ENCODE measurements at places on chromosomes 5 and 9.
A peak's percentile ranks its signal among the peaks of the same experiment; 100 is the strongest.

DNA sequence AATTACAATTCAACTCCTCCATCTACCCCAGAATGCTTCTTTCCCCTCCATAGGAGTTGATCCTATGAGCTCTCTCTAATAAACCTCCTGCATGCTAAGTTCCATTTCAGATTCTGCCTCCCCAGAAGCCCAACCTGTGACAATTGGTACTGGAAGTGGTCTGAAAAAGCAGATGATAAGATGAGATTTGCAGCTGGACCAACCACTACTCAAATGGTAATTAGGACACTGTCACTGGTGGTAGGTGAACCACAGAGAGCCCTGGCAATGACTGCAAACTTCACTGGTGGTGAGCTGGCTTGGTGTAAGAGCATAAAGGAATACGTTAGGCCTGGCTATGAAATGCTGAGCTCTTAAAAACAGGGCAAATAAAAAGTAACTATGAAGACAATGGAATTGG is 112.6 kb downstream of the ESM1 start:
- DNase-seq: no peak

DNA sequence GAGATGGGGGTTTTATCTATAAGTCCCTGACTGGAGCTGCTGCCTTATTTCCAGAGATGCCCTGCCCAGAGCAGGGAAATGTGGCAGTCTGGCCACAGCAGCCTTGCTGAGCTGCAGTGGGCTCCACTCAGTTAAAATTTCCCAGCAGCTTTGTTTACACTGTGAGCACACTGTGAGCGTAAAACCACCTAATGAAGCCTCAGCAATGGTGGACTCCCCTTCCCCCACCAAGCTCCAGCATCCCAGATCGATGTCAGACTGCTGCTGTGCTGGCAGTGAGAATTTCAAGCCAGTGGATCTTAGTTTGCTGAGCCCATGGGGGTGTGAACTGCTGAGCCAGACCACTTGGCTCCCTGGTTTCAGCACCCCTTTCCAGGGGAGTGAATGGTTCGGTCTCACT is 208.7 kb upstream of the RAI14 start:
- DNase-seq: no peak

DNA sequence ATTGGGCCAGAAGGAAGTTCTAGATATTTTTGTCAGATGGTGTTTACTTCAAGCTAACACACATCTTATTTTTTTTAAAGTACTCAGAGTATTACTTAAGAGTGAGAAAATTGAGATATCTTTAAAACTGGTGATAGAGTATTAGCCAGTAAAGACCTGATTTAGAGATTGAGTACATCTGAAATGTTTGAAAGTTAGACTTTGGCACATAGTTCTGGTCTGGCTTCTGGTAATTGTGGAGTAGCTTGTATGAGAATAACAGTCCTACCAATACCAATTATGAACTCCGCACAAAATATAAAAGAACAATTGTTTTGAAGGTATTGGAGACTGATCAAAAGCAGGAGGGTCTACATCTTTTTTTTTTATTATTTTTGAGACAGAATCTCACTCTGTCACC is 44.5 kb upstream of the GLIPR2 start:
- DNase-seq: no peak

GRCh38 chr5:161660806-161661205 is 24.7 kb upstream of the GABRA6 start:
- no peak for DNase-seq

- no peak for DNase-seq
Measured at GRCh38 chr5:33604503-33604902, 163.7 kb downstream of the TARS1 start.

DNA sequence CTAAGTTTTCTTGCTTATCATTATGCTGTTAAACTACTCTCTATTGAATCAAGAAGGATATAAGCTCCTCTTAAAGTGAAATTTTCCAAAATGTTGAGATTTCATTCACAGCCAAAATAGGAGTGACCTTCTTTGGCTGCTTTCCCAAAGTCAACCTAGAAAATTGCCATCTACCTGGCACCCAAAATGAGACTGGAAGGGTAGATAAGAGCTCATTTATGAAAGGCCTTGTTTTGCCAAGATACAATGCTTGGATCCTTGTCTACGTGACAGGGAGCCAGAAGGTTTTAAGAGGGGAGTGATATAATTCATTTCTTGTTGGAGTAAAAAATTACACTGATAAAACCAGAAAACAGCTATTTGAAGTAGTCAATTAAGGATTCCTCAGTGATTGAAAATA is 287.1 kb downstream of the IZUMO3 start:
- no peak for DNase-seq

DNA sequence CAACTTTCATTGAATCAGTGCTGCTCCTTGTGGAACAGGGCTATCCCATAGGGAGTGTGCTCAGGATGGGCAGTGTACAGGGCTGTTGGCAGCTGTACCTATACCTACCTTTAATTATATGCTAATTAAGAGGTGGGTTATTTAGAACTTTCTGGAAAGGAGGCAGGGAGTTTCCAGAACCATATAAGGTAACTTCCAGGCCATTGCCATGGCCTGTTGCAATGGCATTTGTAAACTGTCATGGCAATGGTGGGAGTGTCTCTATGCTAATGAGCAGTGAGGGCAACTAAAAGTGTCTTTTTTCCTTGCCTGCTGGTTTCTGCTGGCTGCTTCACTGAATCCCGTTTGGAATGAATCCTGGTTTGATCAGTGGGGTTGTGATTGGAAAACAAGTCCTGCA is 2.3 kb upstream of the ARHGAP26 start:
- DNase-seq: no peak

- no peak for DNase-seq
Measured at GRCh38 chr9:114105236-114105635, 6.1 kb upstream of the KIF12 start.

GRCh38 chr5:40557501-40557900 is 122.2 kb upstream of the PTGER4 start:
- DNase-seq: no peak

- DNase-seq: no peak
Measured at GRCh38 chr5:35363387-35363965, 133.2 kb upstream of the PRLR start.

- DNase-seq: peak; percentile 23
Measured at GRCh38 chr5:77957-78804, 13.8 kb upstream of the PLEKHG4B start.

- no peak for DNase-seq
Measured at GRCh38 chr9:75422944-75423522, 334.7 kb downstream of the OSTF1 start.

DNA sequence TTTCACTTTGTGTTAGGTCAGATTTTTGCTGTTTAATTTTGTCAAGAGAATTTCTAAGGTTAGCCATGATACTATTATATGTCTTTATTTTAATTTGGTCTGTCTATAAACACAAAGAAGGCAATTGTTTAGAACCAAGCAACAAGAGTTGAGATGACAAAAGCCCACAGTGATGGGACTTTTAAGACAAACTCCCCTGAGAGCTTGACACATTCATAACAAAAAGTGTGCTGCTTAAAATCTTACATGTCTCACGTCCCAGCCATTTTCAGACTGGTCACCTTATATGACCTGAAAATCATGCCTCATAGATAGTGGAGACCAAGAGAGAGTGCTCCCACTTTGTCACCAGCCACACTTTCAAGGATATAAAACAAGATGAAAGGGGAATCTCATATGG is 21.6 kb upstream of the NNT start:
- DNase-seq: no peak

DNA sequence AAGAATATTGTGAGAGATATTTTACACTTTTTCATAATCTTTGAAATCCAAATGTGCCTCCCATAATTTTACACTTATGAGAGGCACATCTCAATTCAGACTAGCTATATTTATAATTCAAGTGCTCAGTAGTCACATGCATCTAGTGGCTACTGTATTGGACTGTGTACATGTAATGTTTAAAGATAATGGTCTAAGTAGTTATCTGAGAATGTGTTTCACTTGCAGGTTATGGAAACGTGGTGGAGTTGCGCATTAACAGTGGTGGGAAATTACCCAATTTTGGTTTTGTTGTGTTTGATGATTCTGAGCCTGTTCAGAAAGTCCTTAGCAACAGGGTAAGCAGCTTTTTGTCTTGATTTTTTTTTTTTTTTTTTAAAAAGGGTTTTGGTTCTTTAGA is 28.8 kb downstream of the G3BP1 start:
- no peak for DNase-seq

DNA sequence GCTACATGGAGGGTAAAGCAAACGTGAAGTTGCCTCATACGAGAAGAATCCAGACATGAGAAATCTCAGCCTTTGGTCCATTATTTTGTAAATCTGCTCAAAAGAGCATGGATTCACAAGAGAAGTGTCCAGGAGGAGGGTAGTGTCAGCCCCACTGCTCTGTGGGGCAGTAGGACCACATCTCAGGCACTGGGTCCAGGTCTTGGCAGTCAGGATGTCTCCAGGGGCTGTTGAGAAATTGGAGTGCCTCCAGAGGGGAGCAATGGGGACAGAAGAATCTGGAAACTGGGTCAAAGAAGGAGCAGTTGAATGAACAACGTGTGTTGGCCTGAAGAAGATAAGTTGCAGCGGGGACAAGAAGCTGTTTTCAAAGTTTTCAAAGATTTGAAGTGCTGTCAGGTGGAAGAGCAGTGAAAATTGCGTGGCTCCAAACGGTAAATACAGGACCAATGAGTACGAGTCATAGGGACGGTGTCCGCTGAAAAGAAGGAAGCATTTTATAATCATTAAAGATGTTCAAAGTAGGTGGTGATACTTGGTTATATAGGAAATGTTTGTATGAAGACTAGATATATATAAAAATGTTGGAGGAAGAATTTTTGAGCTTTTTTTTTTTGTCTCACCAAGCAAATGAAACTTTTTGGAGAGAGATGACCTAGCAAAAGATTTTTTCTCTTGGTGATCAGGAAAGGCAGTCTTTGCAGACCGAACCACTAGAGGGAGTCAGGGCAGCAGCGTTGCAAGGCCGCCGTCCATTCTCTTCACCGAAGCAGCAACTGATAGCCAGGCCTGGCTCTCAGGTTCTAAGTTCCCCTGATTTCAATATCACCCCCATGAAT is 57.1 kb upstream of the ZBED3 start:
- DNase-seq: peak; percentile 36

GRCh38 chr5:178547052-178547666 is 43.0 kb downstream of the COL23A1 start:
- DNase-seq: no peak
